ENCODE measurements at places on chromosomes 4 and X.

GRCh38 chrX:54446084-54446483 is 5.9 kb downstream of the TSR2 start:
- no peak for DNase-seq

GRCh38 chr4:110619463-110620247 is 3.2 kb downstream of the PITX2 start:
- no peak for DNase-seq

GRCh38 chrX:118593407-118593806 is 97.8 kb downstream of the DOCK11 start:
- DNase-seq: no peak

- no peak for DNase-seq
These were observed 222.5 kb downstream of the MGST2 start for GRCh38 chr4:139887962-139888735.

DNA sequence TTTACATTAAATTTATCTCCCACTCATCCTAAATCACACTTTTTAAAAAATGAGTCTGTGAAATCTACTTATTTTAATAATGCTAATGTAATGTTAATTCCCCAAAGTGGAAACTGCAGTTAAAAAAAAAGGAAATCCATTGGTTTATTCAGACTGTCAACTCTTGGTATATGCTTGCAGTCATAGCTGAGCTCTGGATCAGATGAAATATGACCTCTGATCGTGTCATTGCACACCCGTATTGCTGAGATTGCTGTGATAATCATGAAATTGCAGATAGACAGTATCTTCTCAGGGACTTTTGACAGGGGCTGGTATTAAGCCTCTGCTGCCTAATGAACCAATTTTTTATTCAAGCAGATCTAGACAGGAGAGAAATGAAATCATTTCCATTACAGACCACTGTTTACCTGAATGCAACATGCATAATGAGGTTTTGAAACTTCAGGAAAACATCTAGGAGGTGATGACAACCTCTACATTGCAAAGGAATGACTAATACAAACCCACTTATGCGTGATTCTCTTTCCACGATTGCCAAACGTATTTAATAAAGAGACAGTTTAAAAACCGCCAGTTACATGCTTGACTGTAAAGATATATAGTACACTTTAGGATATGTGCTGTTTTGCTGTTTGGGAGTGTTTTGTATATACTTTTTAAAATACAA is 138.3 kb upstream of the PUDP start:
- no peak for DNase-seq

GRCh38 chr4:14277505-14277904 is 650.0 kb upstream of the BOD1L1 start:
- DNase-seq: no peak

GRCh38 chrX:129015381-129015780 is 507.9 kb downstream of the SMARCA1 start:
- no peak for DNase-seq

DNA sequence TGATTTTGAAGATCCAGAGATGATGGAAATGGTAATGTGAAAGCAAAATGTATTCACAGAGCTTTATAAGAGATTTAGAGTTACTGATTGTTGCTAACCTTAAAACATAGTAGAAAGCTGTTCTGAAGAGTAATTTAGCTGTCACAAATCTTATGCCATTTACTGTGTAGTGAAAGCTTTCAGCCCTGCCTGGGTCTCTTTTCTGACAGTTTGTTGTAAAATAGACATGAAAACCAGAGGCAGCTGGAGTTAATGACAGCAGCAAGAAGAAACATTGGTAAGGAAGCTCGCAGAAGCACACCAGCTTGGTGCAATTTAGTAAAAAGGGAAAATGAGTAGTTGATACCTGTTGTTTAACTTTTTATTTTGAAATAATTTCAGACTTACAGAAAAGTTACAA is 21.1 kb downstream of the POLR2B start:
- DNase-seq: no peak

DNA sequence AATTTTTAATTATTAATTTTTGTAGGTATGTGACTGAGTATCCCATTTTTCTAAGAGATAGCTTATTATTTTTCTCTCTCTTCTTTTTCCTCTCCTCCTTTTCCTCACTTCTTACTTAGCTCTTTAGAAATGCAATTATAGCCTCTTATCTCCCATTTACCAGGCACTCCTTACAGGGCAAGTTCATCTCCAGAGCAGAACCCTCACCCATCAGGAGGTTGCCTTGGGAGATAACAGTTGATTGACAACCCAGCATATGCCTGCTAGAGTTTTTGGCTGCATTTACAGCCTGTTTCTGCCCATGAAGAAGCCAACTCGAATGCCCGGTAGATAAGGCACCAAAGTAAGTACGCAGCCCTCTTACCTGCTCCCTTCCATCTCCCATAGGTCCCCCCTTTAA is 572.9 kb upstream of the ZFP42 start:
- DNase-seq: no peak

DNA sequence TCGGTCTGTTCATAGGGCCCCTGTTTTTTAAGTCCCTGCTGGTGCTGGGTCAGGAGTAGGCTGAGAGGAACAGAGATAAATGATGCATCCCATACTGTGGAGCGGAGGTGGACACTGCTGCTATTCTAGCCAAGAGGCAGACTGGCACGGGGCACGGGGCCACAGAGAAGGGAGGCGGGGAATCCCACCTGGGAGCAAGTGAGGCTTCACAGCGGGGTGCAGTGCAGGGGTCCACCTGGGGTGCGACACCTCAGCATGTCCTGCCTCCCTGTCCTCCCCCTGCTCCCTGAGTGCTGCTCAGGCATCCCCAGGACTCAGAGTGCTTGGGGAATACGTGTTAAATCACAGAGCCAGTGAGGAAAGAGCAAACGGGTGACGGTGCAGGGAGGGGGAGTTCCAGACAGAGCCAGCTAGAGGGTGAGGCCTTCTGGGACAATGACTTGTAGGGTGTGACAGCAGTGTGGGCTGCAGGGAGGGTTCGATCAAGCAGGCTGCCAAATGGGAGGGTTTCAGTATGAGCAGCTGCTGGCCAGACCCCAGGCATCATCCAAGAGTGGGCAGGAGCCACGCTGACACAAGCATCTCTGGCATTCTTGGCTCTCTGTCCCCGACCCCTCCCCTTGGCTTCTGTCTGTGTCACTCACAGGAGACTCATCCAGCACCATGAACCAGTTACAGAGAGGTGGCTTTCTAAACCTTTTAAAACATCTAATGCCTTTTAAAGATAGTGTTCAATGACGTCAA is 13.7 kb upstream of the HTRA3 start:
- DNase-seq: no peak

Data from activated naive CD4-positive, alpha-beta T cell treated with anti-CD3 and anti-CD28 coated beads for 36 hours (primary cell).